Mesothelial cell of epicardium (in vitro differentiated cells): ENCODE measurements at places on chromosomes 4 and X. TPM values are rescaled to one million over a fixed set of nuclear protein-coding genes. Genes with fewer than 3 reads are reported as not detected.

PDLIM3 gene
- total RNA-seq: 8.4 to 11.2 TPM (median 9.2 TPM) in 3 replicates

USP38 gene
- 19.8 to 21.1 TPM (median 20.9 TPM) in 3 replicates for total RNA-seq

COL4A6 gene
- total RNA-seq: 99.4 to 102 TPM (median 102 TPM) in 3 replicates

TLL1 gene
- 1.2 to 1.8 TPM (median 1.5 TPM) in 3 replicates for total RNA-seq

CYBB gene
- 0.05 to 0.38 TPM (median 0.07 TPM) in 3 replicates for total RNA-seq

SAGE1 gene
- not detected in 3 replicates for total RNA-seq

LUZP4 gene
- not detected in 3 replicates for total RNA-seq

DNA sequence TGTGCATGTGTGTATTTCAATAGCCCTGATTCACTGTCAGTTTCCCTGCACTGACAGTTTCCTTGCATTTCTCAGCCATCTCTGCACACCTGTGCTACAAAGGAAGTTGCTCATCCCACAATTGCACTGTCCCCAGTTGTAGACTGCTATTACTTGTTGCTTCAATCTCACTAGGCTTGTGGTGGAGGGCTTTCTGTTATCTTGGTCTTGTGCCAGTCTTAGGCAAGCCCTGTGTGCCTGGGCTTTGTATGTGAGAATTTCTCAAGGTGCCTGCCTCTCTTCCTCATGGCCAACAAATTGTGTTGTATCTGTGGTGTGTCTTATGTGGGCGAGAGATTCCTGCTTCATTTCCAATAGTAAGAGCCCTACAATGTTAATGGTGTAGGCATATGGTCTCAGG, 467.4 kb downstream of the GRIA2 start:
- DNase-seq: no peak

DNA sequence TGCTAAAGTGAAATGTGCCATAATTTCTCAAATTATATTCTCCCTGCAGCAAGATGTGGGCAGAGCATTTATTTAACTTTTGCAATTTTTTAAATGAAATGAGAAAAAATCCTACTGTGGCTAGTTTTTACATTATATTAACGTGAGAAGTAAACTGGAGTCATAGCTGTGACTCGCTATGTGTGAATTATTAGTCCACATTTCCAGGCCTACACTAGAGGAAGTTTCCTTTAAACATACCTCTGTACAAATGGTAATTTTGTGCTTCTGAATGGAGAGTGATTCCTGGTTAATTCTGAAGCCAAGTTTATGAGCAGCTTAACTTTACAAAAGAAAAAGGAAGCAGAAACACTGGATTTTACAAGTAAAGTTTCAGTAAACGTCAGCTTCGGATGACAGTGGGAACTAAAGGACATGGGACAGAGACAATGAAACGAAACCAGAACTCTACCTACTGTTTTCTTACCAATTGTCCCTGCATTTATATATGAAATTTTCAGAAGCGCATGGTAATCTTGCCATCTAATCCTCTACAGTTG, 72.4 kb downstream of the FBXO8 start:
- no peak for DNase-seq

- DNase-seq: no peak
Observed at GRCh38 chr4:172155838-172156345, 342.7 kb downstream of the GALNTL6 start.

DNA sequence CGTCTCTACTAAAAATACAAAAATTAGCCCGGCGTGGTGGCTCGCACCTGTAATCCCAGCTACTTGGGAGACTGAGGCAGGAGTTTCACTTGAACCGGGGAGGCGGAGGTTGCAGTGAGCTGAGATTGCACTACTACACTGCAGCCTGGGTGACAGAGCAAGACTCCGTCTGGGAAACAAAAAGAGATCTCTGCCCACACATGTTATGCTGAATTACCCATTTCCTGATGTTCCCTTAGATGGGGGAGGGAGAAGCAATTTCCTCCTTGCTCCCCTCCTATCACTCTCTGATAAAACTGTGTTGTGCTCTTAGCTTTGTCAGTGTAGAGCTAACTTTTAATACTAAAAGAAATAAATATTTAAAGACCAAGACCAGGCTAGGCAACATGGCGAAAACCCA, 102.5 kb downstream of the LARP7 start:
- no peak for DNase-seq

GRCh38 chrX:153519569-153520286, 2.3 kb downstream of the ATP2B3 start:
- DNase-seq: no peak

- no peak for DNase-seq
Observed at GRCh38 chr4:17494258-17495190, 17.4 kb downstream of the QDPR start.

DNA sequence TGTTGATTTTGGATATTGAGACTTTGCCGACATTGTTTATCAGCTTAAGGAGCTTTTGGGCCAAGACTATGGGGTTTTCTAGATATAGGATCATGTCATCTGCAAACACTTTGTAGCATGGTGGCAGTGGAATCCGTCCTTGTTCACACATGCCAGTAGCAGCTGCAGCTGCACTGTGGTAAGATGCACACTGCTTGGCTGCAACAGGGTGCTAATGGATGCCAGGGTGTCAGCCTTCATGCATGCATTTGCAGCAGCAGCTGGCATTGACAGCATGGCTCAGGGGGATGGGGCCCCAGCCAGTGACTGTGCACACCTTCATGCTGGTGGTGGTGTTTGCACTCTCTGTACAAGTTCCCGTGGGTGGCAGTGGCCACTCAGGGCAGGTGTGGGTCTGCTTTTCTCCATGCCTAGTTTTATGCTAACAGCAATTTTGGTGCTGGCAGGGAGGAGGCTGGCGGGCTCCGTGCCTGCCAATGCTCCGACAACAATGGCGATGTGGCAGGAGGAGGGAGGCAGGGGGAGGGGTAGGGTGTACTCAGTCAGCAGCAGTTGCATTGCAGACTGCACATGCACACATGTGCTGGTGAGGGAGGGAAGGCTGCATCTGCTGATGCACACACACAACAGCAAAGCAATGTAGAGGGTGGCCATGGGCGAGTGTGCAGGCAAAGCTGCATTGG, 37.5 kb downstream of the BEX3 start:
- DNase-seq: no peak

DNA sequence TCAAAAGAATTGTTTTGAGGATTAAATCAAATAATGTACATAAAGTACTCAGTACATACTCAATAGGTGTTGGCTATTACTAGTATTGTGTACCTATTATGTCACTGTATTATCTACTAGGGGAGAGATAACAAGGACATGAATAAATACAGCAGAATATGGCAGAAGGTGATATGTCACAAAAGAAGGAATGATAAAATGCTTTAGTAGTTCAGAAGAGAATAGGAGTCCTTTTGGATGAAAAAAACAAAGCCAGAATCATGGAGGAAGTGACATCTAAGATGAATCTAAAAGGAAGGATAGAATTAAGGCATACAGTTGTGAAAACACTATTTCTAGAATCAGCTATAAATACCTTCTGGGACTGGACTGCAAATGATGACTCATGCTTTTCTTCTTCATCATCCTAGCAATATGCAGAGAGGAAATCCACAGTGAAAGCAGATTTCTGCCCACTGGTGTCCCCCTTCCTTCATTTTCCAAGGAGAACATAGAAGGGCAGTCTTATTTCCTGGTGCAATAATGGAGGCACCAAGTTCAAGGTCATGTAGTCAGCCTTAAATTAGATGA, 98.7 kb downstream of the GLUD2 start:
- DNase-seq: no peak

DNA sequence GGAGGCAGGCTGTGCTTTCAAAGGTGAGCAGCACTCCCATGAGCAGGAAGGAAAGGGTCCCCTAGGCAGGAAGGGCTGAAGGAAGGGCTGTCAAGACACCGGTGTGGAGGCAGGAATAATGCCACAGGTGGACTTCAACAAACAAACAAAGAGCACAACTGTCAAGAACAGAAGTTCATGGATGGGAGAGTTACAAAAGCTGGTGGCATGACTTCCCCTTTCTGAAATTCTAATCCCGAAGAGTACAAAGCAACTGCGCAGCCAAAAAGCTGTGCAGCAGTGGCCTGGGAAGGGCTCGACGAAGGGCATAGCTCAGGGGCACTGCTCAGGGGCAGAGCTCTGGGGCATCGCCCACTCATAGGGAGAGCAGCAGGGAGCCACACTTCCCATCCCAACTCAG, 582.3 kb upstream of the DIPK2B start:
- no peak for DNase-seq
